Activated CD4-positive, alpha-beta memory T cell treated with anti-CD3 and anti-CD28 coated beads, Interleukin-2, amount 10 ng/mL, durations not matched to agents 7 days and 5 days (primary cell): ENCODE measurements at places on chromosomes 1 and 21. TPM values are rescaled to one million over a fixed set of nuclear protein-coding genes. Genes with fewer than 3 reads are reported as not detected.

Gene S100A2
- total RNA-seq: 1.2 TPM

Gene AVPR1B
- total RNA-seq: not detected

Gene HUNK
- total RNA-seq: 0.03 TPM

Gene SYT11
- total RNA-seq: 30.7 TPM

Gene SYCP1
- not detected for total RNA-seq

Gene TMEM54
- not detected for total RNA-seq

Gene C1orf210
- total RNA-seq: not detected
